AG10803 (cell line): ENCODE measurements at places on chromosomes 2 and 18.
A peak's percentile ranks its signal among the peaks of the same experiment; 100 is the strongest.

DNA sequence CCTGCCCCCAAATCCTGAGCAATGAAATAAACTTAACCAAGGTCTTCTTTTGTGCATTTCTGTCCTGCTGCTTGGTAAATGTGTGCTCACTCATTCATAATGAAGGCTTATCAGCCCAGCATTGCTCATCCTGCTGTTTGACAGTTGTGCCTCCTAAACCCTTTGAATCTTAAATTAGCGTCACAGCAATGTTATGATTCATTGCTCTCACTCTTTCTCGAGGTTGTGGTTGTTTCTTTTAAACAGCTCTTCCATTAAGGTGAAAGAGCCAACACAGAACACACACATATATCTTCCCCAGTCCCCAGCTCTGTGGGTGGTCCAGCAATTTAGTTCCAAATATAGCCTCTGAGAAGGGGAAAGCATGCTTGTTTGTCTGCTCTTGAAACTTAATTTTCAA lies 84.0 kb downstream of the EVA1A start:
- DNase-seq = peak; percentile 17

- no peak for DNase-seq
These were observed 53.9 kb upstream of the GALNT5 start for GRCh38 chr2:157203651-157204050.

DNA sequence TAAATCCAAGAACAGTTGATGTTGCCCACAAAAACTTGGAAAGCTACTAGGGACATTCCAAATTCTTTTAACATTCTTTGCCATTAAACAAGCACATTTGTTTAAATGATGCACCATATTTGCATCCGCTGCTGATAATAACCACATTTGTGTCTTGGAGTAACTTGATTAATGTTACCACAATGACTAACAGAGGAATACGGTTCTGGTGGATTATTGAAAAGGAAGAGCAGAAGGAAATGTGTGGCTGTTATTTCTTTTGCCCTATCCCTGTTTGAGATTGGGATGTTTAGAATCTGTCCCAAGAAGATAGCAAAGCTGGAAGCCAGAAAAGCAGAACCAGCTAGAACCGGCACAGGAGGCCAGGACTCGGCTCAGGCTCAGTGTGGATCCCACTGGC lies 39.2 kb upstream of the RASGRP3 start:
- peak; percentile 98 for DNase-seq

- DNase-seq = no peak
These were observed 508.4 kb downstream of the PLCL1 start for GRCh38 chr2:198312596-198313483.
